ENCODE measurements at places on chromosomes 1 and 21.

GRCh38 chr1:154810571-154810970 is 59.5 kb downstream of the KCNN3 start:
- no peak for DNase-seq

DNA sequence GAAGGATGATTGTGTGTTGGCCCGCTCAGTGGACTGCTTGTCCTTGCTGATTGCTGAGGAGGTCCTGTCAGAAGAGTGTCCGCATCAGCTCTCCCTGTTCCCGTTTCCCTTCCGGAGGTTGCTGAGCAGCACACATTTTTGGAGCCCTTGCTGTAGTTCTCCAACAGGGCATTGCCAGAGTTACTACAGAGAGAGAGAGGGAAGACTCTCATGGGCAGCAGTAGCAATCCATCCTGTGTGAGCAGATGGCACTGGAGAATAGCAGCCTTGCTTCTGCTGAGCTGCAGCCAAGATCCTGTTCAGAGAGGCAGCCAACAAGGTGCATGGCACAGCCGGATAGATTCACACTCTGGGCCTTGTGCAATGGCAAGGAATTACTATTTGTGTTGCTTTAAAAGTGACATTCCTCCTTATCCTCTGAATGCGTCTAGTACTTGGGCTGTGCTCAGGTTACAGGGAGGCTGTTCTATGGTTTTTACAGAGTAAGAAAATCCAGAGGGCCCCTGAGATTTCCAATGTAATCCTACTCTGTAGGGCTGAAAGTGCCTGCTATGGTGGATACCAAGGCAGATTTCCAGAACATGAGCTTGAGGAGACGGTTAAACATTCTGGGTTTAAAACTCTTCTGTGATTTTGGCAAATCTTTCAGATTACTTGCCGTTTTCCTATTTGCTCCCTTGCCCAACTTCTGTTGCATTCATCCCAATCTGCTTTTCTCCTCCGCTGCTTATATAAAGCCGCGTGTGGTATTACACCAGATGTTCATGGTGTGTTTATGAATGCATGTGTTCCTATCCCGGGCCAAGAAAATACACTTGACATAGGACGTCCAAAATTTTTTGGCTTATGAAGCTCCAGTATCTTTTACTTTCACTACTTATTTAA is 27.4 kb downstream of the AK4 start:
- no peak for DNase-seq

- no peak for DNase-seq
Measured at GRCh38 chr1:32426489-32427255, 32.4 kb upstream of the BSDC1 start.

DNA sequence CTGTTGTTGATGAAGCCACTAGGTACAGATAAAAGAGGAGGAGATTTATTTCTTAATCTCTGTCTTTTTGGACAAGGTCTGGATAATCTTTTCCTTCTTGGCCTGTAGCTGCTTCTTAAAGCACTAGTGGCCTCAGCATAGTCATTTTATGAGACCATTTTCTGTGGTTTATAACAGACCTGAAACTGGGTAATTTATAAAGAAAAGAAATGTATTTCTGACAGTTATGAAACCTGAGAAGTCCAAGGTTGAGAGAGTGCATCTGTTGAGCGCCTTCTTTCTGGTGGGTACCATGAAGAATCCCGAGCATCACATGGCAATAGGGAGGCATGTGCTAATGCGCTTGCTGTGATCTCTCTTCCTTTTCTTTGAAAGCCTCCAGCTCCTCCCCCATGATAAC is 36.7 kb upstream of the PDC start:
- DNase-seq, result no peak

DNA sequence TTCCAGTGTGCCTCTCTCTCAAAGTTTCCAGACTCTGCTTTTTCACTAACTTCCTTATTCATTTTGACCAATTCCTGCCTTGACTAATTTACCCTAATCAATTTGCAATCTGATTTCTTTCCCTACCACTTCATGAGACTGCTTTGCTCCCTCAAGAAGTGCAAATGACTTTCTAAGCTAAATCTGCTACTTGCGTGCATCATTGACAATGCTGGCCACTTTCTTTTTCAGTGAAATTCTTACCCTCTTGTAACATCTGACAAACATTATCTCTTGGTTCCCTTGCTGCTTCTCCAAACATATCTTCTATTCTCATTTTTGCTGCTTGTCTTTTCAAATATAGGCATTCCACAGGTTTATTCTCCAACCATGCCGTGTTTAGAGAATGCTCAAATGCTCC is 659.9 kb downstream of the USP25 start:
- DNase-seq, result no peak

DNA sequence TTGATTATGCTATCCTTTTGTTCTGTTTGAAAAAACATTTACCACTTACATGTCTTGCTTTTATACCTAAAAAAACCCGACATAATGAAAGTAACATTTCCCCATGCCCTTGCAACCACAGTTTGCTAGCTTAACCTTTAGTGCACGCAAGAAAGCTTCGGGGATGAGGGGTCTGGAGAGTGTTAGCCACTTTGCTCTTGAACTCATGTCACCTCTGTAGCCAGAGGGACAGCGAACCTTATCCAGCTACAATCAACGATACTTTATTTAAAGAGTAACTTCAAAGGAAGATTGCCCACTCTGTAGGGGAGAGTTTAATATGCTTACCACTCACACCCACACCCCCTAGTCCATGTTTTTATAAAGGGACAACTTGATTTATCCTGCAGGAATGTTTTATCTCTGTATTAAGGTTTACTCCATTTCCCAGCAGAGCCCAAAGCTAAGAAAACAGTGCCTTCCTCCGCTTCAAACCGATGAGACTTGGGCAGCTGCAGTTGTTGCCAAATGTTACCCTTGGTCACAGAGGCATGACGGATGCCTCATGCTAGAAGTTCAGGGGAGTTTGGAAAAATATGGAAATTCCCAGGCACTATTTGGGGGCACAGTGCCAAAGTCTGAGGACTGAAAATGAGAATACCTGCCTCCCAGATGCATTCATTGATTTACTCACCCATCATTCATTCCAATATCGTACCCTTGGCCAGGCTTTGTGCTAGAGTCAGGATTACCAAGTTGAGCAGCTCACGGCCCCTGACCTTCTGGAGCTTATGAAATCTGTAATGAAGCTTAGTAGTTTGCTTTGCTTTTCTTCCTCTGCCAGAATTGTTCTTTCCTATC is 61.4 kb upstream of the VCAM1 start:
- DNase-seq, result no peak

DNA sequence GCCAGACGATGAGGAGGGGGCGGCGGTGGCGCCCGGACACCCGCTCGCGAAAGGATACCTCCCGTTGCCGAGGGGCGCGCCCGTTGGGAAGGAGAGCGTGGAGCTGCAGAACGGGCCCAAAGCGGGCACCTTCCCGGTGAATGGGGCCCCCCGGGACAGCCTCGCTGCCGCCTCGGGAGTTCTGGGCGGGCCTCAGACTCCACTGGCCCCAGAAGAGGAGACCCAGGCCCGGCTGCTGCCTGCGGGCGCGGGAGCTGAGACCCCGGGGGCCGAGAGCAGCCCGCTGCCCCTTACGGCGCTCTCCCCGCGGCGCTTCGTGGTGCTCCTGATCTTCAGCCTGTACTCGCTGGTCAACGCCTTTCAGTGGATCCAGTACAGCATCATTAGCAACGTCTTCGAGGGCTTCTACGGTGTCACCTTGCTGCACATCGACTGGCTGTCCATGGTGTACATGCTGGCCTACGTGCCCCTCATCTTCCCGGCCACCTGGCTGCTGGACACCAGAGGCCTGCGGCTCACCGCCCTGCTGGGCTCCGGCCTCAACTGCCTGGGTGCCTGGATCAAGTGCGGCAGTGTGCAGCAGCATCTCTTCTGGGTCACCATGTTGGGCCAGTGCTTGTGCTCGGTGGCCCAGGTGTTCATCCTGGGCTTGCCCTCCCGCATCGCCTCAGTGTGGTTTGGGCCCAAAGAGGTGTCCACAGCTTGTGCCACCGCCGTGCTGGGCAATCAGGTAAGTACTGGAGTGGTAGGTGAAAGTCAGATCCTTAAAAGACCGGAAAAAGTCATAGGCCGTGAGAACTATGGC is 588 bp downstream of the FLVCR1 start:
- no peak for DNase-seq

DNA sequence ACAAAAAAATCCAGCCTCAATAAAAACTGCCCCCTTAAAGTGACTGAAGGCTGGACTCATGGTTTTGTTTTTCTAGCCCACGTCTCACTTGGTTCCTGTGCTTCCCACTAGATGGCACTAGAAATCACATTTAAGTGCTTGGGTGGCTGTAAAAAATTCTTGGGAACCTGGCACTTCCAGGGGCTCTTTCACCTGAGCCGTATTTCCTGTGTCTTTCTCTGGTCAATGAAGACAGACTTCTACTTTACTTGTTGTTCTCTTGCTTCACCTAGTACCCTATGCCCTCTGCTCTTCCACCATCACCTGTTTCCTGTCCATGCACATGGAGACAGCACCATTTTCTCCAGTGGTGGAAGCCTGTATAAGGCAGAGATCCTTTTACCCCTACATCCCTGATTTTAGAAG is 20.0 kb downstream of the METTL13 start:
- DNase-seq, result no peak

DNA sequence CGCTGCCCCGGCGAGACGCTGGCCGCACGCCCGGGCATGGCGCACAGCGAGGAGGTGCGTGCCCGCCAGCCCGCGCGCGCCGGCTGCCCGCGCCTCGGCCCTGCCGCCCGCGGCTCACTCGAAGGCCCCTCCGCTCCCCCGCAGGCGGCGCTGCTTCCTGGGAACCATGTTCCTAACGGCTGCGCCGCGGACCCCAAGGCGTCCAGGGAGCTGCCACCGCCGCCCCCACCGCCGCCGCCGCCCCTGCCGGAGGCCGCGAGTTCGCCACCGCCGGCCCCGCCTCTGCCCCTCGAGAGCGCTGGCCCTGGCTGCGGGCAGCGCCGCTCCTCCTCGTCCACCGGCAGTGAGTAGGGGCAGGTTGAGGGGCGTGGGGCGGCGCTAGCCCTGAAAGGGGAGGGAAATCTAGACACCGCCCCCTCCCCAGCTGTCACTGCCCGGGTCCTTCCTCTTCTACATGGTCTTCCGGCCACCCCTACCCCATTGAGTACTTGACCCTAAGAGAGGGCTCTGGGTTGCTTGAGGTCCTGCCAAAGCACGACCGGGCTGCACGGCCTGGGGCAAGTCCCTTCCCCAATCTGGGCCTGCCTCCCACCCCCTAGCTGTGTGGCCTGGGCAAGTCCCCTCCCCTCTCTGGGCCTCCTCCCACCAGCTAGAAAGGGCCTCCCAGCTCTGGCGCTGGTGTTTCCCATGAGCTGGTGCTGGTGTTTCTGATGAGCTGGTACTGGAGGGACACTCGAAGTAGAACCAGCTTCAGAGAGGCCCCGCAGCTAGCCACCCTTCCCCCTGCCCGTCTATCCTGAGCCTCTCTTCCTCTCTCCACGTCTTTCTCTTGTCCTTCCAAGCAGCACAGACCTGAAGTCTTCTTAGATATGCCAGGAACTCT is 17.0 kb downstream of the TNFRSF25 start:
- no peak for DNase-seq

DNA sequence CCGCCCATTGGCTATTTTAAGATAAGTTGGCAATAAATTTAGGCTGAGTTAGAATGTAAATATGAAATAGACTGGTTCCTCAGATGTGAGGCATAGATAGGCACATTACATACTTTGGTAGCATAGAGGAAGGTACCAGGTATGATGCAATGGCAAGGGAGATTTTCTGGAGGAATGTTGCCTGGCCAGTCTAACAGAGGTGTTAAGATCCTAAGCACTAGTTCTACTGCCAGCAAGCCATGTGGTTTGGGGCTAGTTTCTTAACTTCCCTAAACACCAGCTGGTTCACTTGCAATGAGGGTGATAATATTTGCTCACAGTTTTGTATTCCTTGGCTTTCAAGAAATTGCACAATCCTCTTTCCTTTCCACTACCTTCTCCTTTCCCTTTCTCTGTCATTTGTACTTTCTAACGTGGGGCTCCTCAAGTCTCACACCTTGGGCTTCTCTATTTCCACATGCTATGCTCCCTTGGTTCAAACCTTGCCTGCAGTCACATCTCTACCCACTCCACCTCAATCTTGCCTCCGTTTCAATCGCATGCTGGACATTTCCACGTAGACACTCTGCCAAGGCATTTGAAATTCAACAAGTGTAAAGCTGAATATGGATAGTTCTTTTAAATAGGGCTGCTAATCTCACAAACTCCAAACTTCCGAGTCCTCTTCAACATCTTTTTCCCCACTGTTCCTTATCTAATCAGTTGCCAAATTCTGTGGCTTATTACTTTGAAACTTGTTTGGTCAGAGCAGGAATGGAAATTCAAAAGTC is 4.7 kb upstream of the CD55 start:
- no peak for DNase-seq

GRCh38 chr1:3268281-3268680 is 186.2 kb upstream of the ARHGEF16 start:
- no peak for DNase-seq

- no peak for DNase-seq
Measured at GRCh38 chr1:8367571-8368194, 49.8 kb downstream of the SLC45A1 start.

- DNase-seq, result no peak
Measured at GRCh38 chr1:195717651-195718050, 890.6 kb downstream of the KCNT2 start.

DNA sequence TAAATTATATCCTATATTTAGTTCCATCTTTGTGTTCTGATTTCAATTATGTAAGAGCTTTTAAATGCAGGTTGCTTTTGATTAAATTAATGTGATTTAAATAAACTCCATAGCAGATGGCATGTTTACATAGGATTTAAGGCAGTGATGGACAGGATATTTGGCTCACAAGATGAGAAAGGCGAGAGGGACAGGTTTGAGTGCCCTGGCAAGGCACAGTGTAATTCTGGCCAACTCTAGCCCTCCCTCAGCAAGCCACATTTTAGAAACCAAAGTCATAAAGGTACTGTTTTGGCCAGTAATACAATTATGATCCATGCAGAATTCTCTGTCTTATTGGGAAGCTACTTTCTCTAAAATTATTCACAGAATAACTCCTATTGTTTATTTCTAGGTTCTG is 50.6 kb upstream of the C1orf146 start:
- no peak for DNase-seq

DNA sequence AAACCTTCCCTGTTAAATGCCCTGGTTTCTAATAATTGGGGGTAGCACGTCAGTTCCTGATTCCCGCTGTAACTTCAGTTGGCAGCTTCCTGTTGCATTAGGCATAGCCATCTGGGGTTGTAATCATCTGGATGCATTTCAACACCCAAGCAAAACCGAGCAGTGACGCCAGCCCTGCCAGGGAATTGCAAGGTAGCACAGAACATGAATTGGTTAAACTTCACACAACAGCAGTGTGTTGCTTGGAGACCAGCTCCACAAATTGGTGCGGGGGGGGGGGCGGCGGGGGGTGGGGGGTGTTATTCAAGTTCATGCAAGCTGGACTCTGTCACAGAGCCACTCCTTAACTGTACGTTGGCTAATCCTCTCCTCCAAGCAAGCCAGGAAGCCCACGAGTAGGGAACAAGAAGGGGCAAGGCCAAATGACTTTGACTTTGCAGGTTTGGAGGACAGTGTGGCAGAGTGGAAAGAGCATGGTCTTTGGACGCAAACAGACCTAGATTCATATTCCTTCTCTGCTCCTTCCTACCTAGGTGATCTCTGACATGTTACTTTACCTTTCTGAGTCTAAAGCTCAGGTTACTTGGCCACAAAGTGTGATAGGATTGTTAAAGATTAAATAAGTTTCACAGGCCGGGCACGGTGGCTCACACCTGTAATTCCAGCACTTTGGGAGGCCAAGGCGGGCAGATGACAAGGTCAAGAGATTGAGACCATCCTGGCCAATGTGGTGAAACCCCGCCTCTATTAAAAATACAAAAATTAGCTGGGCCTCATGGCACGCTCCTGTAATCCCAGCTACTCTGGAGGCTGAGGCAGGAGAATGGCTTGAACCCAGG is 4.7 kb downstream of the LAX1 start:
- no peak for DNase-seq
